ENCODE measurements at places on chromosomes 7 and 10. TPM values are rescaled to one million over a fixed set of nuclear protein-coding genes. Genes with fewer than 3 reads are reported as not detected.

DNA sequence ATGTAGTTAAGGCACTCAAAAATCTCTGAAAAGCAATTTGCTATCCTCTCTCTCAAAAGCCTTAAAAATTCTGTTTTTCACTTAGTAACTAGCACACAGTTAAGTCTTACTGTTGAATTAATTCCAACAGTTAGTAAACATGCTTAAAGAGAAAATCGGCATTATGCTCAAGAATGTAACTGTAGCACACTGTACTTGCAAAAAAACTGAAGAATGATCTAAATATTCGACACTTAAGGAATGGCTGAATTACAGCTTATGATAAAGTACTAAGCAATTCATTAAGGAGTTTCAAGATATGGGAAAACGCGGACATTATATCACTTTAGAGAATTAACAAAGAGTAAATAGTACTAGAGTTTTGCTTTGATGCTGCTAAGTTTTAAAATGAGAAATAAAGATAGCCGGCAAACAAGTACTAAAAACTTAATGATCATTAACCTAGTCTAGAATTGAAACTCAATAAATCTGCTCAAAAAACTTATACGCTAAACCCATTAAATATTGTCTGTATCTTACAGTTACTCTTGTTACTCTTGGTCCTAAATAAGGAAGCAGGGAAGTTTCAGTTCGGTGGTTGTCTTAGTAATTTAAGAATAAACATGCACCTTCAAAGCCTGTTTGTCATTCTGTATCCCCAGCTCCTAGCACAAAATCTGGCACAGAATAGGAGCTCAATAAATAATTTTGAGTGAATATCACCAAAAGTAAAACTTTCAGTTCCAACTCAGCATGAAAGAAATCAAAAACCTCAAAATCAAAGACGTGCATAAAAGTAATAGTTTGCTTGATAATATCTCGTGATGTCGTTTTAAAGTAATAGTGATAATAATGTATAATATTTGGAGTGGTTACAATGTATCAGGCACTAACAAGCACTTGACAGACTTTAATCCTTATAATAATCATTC, 1.2 kb downstream of the TRDMT1 start:
- H3K4me3 ChIP-seq = peak overlapping the region; percentile 63
- H3K27ac ChIP-seq = peak overlapping the region; percentile 98
- DNase-seq = no peak
- no peaks in the 10 kb centered on the region for H3K4me1 ChIP-seq
- no peaks in the 10 kb centered on the region for H3K27me3 ChIP-seq

The NKX1-2 gene
- total RNA-seq = 0.73 TPM

The FAM171A1 gene
- total RNA-seq = 7.6 TPM

The PLXDC2 gene
- 125 TPM for total RNA-seq

The FAM180A gene
- 9.1 TPM for total RNA-seq

Data from breast epithelium (tissue), 4 donors.